Stimulated activated CD8-positive, alpha-beta memory T cell treated with anti-CD3 and anti-CD28 coated beads, Interleukin-2, amount 100 ng/mL, for 1 hour (primary cell): ENCODE measurements at places on chromosomes 16 and 17.
A peak's percentile ranks its signal among the peaks of the same experiment; 100 is the strongest.

DNA sequence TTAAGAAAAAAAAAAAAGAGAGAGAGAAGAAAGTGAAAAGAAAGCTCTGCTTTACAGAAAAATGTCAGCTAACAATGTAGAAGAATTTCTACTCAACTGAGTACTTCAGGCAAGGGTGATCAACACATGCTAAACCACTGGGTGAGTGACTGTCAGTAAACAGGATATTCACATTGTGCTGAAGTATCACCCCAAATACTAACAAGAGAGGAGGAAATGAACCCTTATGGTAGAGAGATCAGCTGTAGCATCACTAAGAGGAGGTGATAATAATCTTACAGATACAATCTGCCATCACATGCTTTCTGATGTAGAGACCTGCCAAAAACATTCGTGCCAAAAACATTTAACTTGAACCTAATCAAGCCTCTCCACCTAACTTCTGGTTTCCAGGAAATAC lies 30.7 kb upstream of the ICAM2 start:
- DNase-seq: no peak

DNA sequence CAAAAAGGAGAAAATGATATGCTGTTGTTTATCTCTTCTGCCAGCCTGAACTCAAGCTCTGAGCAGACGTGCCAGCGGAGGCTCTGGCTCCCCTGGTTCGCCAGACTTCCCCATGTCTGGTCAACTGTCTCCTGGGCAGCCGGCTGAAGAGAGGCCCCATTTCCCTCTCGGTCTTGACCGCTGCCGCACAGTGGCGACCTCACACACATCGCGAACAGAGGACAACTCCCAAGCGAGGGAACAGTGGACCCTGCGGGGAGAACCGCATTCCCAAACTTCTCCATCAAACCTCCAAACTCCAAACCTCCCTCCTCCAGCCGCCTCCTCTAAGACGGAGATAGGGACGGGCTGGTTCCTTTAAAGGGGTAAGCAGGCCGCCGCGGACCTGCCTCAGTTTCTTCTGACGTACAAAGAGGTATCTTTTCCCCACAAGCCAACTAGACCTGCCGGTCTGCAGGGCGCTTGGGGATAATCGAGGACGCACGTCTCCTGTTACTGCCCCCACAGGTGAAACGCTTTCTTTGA lies 24.9 kb upstream of the RFFL start:
- no peak for DNase-seq

DNA sequence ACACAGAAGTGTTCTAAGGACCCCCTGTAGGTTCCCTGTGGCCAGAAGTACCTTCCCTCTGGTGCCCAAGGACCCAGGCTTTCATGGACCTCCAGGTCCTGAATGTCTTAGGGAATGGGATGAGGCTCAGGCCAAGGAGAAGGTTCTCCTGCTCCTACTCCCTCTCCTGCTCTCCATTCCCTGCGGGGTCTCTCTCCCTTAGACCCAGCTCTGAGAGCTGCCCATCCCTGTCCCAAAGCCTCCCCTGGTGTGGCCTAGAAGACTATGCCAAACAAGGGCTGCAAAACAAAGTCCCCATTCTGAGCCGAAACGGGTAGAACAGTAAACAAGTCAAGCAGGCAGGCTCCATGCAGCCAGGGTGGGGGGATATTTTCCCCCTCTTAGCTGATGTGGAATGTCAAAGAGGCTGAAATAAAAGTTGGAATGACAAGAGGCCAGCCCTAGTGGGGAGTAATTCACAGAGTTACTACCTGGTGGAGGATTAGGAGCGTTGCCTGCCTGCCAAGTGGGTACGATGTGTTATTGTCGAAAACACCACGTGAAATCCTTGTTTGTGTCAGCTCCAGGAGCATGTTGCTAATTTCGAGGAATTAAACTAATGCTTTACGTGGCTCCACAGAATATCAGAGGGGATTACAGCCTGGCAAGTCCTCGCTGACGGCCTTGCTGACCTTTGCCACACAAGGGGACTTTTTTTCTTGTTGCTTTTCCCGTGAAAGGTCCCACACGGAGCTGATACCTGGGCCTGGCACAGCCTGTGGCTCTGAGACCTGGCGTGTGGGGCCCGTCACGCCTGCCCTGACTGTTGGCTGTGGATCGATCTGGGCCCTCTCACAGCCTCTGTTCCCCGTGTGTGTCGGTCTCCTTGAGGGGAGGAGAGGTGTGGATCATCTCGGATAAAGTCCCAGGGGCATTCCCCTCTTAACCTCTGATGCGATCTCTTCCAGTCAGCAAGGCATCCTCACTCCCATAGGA lies 2.9 kb downstream of the WFIKKN2 start:
- DNase-seq: no peak

DNA sequence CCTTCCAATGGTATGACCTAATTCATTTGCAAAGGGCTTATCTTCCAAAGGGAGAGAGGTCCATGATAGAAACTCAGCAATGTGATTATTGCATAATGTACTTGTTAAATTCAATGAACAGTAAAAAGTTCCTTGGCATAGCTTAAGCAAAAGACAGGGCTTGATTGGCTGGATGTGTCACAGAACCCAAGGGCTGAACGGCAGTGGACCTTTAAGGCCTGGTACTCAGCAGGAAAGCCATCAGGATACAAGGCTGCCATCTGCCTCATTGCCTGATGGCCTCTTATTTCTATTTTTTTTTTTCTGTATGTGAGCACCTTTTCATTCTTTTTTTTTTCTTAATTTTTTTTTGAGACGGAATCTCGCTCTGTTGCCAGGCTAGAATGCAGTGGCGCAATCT lies 208.9 kb upstream of the WSCD1 start:
- no peak for DNase-seq

- no peak for DNase-seq
Measured at GRCh38 chr16:78303946-78304345, 204.5 kb downstream of the WWOX start.

DNA sequence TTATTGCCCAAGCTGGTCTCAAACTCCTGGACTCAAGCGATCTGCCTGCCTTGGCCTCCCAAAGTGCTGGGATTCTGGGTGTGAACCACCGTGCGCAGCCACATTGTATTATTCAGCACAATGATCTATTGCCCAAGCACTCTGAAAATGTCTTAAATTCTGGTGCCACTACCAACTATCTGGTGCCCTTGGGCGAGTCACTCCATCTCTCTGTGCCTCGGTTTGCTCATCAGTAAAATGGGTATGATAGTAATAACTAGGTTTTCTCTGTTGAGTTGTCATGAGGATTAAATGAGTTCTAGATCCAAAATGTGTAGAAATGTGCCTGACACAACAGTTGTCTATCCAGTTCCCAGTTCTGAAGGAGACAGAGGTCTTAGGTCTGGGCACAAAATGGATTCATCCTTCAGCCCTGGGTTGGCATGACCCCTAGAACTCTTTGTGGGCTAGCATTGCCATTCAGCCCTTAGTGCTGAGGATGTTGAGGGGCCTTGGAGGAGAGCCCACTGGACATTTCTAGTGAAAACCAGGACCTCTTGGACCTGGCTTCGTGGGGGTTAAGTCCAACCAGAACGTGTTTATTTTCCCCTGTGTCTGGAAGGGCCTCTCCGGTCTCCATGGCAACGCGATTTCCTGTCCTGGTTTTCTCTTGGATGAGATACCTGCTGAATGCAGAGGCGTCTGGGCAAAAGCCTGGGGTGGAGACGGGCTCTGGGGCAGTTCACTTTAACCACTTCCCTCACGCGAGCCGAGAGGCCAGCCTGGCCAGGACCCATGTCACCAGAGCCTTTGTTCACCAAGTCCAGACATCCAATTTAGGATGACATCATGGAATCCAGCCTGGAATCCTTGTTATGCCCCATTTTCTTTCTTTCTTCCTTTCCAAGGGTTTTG lies 43.7 kb upstream of the TNRC6A start:
- DNase-seq: no peak

DNA sequence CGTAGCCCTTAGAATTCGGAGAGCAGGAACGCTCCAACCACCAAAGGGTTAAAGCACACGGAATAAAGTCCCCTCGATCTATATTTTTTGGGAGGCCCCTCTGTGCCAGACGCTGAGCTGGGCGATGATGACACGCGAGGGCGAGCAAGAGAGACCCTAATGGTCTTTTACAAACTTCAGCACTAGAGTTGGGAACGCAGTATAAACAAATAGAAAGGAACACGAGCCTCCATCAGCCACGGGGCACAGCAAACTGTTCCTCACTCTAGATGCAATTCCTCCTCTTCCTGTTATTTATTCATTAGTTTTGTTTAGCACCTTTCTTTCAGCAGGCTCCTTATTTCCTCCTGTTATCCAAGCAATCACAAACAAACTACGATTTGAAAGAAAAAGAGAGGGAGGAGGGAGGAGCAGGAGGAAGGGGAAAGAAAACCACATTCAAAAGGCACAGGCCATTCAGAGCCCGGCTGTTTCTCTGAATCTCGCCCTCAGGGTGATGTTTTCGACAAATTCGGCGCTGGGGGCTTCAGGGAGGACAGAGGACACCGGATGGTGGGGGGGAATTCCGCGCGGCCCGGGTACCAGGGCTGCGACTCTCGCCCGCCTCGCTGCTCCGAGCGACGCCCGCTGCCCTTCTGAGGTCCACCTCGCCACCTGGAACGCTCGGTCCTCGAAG lies 1.6 kb downstream of the TOX3 start:
- no peak for DNase-seq

DNA sequence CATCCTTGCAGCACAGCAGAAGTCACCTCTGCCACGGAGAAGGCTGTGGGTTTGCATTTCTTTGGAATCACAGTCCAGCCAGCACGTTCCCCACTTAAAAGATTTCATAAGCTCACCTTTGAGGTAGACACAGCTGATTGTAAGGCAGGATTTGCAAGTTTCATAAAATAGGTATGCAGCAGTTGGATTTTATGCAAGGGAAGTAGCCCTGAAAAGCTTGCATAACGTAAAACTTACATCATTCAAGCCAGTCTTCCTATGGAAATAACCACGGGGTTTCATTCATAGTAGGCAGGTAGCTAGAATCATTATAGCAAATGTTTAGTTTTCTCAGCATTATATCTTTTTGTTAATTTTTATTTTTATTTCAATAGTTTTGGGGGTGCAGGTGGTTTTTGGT lies 49.8 kb upstream of the ARHGAP44 start:
- no peak for DNase-seq

DNA sequence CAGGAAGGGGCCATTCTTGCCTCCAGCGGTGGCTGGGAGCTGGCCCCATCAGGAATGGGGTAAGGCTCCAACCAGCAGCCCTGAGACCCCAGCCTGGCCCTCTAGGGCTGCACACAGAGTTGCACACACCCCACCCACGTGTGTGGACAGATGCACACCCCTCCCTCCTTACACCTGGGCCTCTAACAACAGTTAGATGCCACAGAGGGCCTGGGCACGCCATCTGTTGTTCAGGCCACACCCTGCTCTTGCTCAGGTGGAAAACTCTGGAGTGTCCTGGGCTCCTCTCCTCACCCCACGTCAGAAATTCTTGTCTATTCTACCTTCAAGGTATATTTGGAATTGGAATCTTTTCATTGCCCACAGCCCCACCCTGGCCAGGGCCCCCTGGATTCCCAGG lies 13.3 kb upstream of the RAI1 start:
- no peak for DNase-seq

DNA sequence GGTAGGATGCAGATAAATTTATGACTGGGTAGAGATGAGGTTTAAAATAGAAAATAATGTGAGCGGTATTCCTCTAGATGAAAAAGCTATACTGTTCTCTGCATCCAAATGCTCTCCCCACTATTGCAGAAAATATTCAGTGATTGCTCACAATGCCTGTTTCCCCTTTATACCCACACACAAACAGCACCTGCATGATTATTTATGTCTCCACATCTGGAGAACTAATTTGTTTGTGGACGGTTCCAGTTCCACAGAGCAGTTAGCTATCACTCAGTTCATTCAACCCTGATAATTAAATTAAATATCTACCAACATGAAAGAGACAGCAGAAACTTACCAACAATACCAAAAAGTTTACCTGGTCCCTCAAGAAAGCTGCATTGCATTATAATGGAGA lies 800.0 kb downstream of the CDH11 start:
- no peak for DNase-seq

DNA sequence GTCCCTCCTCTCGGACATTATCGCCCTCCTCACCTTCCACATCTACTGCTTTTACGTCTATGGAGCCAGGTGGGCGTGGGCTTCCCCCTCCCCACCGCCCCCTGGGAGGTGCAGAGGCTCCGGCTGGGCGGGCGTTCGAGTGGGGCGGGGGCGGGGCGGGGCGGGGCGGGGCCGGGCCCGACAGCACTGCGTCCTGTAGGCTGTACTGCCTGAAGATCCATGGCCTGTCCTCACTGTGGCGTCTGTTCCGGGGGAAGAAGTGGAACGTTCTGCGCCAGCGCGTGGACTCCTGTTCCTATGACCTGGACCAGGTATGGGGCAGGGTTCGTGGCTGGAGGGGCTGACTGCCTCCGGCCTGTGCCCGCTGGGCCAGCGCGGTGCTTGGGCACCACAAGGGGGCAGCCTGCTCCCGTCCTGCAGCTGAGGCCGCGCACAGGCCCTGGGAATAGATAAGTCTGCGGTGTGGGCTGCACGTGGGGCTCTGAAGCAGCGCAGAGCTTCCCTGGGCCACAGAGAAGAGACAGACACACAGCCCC lies 9.2 kb downstream of the PIGQ start:
- peak; percentile 37 for DNase-seq

- DNase-seq: no peak
Measured at GRCh38 chr16:9099131-9099625, 7.7 kb downstream of the HAPSTR1 start.

DNA sequence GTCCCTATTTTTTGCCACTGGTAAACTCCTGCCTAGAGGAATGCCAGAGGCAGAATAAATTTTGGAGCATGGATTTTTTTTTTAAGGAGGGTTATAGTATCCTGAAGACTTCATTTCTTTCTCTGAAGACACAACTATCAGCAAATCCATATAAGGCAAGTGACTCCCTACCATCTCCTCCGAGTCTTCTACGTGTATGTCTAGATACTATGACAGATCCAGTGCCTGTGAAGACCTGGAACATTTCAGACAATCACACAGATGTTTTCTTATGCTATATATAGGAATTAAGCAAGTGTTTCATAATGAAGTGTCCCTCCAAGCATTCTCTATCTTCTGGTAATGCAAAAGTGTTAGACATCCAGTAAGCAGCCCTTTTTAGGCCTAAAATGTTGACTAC lies 255.5 kb upstream of the TBX2 start:
- DNase-seq: no peak

DNA sequence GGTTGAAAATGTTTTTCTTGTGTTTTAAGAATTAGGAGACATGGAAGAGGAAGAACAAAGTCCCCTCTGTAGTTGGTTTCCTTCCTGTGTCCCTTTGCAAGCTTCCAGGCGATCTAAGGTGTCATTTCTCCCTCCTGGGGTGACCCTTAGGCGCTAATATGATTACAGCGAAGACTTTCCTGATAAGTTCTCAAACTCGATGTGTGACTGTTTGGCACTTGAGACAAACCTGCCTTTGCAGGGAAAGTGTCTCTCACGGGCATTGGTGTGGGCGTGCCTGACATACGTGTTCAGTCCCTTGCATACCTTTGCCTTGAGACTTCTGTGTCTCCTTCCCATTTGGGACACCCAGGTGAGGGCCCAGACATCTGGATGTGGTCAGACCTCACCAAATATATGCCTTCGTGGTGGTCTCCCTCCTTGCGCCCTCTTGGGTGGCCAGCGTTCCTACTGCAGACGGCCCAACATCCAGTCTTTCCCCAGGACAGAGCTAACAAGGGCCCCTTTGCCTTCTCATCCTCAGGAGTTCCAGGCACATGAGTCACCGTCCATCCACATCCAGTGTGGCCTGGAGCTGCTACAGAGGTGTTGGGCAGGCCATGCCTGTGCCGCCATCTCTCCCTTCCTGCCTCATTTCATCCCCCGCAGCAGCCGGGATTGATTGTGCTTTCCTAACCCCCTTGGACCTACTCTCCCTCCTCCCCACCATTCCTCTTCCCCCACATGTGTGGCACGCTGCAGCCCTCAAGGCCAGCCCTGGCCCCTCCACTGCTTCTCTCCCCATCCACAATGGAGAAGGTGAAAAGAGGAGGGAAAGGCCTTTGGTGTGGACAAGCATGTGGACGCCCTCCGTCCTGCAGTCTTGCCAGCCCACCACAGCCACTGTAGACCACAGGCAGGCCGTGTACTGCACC lies 3.1 kb upstream of the JPT2 start:
- DNase-seq: no peak
